Pulmonary artery endothelial cell (primary cell): ENCODE measurements at places on chromosomes 3 and 15. TPM values are rescaled to one million over a fixed set of nuclear protein-coding genes. Genes with fewer than 3 reads are reported as not detected.

The PLA2G4F gene
- not detected in 2 replicates for total RNA-seq

The SAMMSON gene
- total RNA-seq, result not detected in 2 replicates

The EMC7 gene
- 43.2 and 48.2 TPM in 2 replicates for total RNA-seq

The SLC38A3 gene
- 0.07 TPM in 1 of 2 replicates, not detected in the other for total RNA-seq

- no peak for DNase-seq
Observed at GRCh38 chr15:99361545-99362185, 110.4 kb downstream of the LRRC28 start.

GRCh38 chr3:14730703-14731382 lies 55.9 kb downstream of the C3orf20 start:
- no peak for DNase-seq
